ENCODE measurements at places on chromosomes 5 and 9. TPM values are rescaled to one million over a fixed set of nuclear protein-coding genes. Genes with fewer than 3 reads are reported as not detected.

- DNase-seq, result no peak
These were observed 57.3 kb downstream of the CTSL start for GRCh38 chr9:87783180-87783579.

DNA sequence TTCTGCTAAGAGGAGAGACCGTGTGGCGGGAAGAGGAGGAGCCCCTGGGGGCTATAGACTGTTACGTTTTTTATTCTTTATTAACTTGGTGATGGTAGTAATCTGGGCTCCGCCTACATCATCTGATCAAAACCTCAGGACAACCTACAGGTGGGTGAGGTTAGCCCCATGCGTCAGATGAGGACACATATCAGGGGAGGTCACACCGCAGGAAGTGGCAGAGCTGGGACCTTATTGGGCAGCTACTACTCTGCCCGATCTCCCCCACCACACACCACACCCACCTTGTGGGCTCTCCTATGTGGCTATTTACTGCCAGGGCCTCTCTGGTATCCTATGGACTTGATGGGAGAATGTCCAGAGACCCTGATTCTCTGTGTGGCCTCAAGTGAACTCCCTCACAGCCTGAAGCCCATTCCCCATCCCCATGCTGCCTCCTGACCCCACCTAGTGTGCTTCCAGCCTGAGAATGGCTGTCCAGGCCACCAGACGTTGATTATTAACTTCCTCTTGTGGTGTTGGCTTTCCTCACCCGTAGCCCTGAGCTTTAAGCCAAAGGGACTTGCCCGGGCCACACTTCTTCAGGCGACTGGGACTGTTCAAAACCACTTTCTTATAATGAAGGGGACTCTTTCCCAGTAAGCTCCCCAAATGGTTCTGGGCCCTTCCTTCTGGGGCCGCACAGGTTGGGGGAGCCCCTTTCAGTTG, 8.2 kb downstream of the UNC5A start:
- no peak for DNase-seq

GRCh38 chr5:170573114-170573513, 69.3 kb downstream of the KCNIP1 start:
- DNase-seq, result no peak

DNA sequence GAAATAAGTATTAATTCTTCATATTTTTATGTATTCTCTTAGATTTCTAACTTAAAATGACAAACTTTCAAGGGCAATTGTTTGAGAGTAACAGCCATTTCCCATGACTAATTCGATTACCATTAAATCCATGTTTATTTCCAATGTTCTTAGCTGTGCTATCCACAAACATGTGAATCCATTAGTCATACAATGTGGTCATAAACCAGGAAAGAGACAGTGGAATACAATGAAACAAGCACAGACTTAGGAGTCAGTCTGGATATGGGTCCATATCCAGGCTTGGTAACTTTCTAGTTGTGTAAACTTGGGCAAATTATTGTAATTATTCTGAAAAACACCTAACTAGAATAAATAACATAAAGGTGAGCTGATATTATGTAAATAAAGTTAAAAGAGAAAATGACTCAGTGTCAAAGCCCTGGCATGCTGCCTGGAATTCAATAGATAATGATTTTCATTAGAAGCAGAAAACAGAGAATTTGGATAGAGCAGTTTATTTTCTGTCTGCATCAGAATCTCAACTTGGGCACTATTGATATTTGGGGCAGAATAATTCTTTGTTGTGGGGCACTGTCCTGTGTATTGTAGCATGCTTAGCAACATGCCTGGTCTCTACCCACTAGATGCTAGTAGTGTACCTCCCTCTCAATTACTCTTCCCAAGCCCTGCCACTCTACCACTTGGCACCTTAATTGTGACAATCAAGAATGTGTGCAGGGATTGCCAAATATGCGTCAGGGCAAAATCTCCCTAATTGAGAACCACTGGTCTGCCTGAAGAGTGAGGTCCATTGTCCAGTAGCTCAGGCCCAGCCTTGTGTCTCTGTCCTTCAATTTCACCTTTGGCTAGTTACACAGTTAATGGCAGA, 44.7 kb upstream of the SLC27A6 start:
- DNase-seq, result no peak

DNA sequence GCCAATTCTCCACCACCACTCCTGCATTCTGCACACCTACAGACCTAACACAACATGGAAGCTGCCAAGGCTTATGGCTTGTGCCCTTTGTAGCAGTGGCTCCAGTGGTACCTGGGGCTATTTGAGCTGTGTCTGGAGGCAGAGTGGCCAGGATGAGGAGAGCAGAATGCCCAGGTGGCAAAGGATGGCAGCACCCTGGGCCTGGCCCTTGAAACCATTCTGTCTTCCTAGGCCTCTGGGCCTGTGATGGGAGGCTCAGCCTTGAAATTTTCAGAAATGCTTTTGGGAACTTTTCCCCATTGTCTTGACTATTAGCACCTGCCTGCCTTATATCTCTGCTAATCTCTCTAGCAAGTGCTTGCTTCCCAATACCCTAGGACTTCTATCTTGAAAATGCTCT, 241.7 kb downstream of the TMEM167A start:
- DNase-seq, result no peak

GRCh38 chr5:145243016-145243415, 592.1 kb downstream of the PRELID2 start:
- no peak for DNase-seq

The MYOZ3 gene
- total RNA-seq, result 0.55 TPM

The PCDHGA6 gene
- total RNA-seq, result 5.8 TPM

The RNF183 gene
- not detected for total RNA-seq

The SPINK13 gene
- total RNA-seq, result not detected

The KCNIP1 gene
- 0.49 TPM for total RNA-seq

The ZNF366 gene
- 3.9 TPM for total RNA-seq

The PCDHGA4 gene
- 7.8 TPM for total RNA-seq

Data from sigmoid colon (tissue), 7 donors.